ENCODE measurements at places on chromosomes 5 and 9.

DNA sequence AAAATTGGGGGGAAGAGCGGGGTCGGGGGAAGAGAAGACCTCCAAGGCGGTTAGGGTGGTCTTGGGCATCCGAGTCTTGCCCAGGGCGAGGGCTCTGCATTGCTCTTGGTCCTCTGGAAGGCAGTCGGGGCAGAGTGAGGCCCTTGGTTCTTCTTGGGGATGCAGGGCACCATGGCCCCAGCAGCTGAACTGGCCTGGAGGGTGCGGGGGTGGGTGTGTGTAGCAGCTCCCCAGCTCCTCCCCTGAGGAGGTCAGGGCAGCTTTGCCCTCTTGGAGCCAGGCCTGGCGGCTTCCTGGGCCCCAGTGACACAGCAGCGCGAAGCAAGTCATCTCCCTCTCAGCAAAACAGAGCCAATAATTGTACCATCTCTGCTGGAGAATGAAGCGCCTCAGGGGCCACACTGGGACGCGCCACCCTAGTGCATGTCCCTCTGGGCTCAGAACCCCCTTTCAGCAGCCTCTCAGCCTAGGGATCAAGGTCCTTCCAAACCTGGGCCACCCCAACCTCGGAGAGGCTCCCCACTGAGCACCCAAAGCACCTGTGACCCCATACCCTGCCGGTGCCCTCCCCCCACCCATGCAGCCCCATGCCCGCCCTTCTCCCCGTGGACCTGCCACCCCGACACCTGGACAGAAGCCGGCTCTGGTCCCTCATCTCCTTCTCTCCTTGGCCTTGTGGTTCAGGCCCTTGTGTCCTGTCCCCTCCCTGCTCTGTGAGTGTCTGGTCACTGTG lies 10.4 kb upstream of the RXRA start:
- DNase-seq = no peak

GRCh38 chr9:90019626-90020025 lies 414.8 kb downstream of the GADD45G start:
- DNase-seq = no peak

DNA sequence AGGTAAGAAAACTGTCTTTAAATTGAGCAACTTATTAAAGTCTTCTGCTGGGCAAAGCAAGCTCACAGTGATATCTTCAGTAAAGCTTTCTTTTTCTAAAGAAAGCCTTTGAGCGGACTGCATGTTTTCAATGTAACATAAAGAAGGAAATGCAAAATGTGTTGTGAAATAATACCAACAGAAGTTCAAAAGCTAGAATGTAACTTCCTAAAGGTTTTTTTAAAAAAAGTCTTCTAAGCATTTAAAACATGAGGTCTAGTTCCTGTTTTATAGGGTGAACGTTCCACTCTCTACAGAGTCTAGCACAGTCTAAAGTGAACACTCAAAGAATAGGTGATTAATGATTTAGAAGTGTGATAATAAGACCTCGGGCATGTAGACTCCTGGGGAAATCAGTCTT lies 62.9 kb downstream of the DENND1A start:
- DNase-seq = no peak

- no peak for DNase-seq
Observed at GRCh38 chr5:73740274-73740790, 114.3 kb downstream of the ARHGEF28 start.

- DNase-seq = no peak
Observed at GRCh38 chr5:35826554-35826953, 30.1 kb upstream of the IL7R start.

- no peak for DNase-seq
Observed at GRCh38 chr5:165185716-165186115, 1680.3 kb downstream of the MAT2B start.

DNA sequence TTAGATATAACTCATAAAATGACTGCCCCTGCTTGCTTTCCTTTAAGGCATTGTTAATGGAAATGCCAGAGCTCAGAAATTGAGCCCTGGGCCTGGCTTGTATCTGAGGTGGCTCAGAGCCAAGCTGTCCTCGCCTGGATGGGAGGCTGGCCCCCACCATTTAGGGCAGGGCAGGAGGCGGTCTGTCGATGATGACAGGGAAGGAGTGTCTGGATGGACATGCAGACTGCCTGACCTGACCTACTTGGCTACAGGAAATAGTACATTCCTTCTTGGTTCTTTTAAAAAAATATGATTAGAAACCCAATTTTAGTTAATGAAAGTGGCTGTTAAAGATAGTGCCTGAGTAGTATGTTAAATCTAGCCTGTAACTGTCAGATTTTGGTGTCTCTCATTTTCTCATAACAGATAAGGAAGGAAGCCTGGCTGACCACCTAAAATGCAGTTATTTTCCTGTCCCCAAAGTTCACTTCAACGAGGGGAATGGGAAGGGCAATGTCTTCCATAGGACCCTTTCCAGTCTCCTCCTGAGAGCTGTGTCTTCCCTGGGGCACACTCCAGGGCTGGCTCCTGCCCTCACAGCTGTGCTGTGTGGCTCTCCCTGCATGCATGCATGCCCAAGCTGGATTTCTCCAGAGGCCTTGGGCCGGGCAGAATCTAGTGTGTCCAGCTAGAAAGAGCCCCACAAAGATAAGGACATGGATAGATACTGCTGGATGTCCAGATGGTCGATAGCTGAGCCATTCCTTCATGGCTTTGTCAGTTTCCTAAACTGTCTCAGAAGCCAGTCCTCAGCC lies 42.3 kb downstream of the MACROH2A1 start:
- DNase-seq = no peak

DNA sequence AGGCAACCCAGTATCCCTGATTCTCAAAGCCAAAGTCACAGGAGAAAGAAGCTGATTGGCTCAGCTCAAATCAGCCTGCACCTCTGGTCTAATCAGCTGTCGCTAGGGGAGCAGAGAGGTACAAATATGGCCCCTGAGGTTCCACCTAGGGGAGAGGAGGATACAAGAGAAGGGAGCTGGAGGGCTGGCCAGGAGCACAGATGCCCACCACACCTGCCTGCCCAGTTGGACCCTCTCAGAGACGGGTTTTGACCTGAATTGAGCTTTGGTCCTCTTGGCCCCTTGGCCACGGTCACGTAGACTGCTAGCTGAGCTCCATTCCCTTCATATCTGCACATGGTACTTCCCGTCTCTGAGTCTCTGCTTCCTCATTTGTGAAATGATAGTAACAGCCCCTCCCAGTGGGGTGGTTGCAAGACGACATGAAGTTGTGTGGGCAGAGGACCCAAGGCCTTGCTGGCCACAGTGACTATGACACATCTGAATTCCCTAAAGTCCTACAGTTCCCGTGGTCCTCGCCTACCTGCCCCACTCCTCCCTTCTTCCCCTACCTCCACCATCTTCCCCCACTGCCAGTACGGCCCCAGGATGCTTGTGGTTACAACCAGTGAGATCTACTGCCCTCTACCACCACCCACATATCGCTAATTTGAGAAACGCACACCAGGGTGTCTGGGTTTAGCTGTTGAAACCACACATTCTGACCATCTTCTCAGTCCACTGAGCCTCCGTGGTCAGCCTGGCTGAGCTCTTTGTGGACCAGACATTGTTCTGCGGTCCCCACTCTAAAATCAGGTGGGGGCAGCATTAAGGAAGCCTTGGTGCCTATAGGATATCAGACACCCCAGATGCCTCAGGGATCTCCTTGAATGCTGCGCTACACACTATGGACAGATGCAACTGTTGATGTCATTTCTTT lies 60.3 kb upstream of the NEK6 start:
- no peak for DNase-seq

DNA sequence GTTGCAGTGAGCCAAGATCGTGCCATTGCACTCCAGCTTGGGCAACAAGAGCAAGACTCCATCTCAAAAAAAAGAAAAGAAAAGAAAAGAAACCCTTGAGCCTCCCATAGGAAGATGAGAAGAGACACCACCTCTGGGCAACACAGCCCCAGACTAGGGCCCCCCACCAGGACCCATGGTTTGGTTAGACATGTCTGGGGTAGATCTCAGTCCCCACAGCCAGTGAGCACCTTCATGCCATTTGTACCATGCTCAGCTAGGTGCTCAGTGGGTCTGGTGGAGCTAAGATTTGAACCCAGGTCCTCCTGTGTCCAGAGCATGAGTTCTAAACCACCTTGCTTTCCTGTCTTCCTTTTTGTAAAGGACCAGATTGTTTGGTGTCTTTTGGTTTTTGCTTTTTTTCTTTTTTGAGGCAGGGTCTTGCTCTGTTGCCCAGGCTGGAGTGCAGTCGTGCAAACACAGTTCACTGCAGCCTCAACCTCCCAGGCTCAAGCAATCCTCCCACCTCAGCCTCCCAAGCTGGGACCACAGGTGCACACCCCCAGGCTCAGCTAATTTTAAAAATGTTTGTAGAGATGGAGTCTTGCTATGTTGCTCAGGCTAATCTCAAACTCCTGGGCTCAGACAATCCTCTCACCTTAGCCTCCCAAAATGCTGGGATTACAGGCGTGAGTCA lies 11.7 kb downstream of the OLFML2A start:
- no peak for DNase-seq

GRCh38 chr5:111746791-111747190 lies 10.2 kb downstream of the NREP start:
- no peak for DNase-seq

DNA sequence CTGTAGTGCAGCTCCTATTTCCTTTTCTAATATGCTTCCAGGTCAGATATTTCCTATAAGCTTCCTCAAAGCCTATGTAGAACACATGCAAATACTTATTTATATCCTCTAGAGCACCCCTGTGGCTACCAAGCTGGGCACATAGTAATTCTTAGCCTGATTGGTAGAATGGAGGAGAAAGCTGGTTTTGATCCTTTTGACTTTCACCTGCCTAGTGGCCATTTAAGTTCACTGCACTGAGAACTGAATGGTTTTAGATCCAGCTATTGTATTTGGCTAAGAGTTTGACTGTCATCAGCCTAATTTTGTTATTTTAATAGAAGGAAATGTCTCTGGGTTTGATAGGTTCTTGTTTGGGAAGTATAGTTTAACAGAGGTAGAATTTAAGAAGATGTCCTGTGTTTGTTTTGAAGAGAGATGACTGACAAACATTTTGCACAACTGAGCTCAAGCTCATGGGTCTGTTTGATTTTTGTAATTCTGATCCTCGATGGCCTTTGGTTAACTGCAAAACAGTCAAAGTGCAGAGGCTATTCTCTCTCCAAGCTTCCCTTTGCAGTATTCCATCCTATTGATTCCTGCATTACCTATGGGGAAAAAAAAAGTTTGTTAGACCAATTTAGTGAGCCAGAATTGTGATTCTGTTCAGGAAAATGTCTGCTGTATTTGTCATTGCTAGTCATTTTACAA lies 85.4 kb downstream of the KCNN2 start:
- DNase-seq = no peak

DNA sequence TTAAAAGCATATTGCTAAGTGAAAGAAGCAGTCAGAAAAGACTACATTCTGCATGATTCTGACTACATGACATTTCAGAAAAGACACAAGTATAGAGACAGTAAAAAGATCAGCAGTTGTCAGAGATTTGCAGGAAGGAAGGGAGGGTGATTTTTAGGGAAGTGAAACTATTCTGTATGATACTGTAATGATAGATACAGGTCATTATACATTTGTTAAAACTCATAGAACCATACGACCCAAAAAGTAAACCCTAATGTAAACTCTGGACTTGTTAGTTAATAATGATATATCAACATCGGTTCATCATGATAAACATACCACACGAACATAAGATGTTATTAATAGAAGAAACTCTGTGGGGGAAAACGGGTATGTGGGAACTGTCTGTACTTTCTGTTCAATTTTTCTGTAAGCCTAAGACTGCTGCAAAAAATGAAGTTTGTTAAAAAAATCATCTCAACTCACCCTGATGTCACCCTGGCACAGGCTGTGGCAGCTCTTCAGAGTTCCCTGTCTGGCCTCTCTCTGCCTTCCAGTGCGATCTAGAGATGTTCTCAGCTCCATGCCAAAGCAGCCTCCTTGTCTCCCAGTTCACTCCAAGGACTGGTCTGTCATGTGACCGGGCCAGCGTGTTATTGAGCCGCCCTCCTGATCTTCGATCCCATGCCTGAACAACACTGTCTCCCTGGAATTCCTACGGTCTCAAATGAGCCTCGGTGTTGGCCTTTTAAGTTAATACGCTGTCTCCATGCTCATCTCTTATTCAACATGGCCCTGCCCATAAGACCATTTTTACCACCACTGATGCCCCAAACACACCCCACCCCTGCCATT lies 35.4 kb downstream of the PRLR start:
- DNase-seq = no peak

DNA sequence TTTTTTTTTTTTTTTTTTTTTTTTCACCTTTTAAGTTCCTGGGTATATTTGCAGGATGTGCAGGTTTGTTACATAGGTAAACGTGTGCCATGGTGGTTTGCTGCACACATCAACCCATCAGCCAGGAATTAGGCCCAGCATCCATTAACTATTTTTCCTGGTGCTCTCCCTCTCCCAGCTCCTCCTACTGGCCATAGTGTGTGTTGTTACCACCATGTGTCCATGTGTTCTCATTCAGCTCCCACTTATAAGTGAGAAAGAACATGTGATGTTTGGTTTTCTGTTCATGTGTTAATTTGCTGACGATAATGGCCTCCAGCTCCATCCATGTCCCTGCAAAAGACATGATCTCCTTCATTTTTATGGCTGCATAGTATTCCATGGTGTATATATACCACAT lies 350.5 kb downstream of the MAN2A1 start:
- no peak for DNase-seq

GRCh38 chr9:23554686-23555085 lies 271.4 kb downstream of the ELAVL2 start:
- DNase-seq = no peak

GRCh38 chr9:135734616-135735144 lies 32.7 kb downstream of the KCNT1 start:
- no peak for DNase-seq

- no peak for DNase-seq
Observed at GRCh38 chr9:134440636-134441226, 114.5 kb downstream of the RXRA start.

DNA sequence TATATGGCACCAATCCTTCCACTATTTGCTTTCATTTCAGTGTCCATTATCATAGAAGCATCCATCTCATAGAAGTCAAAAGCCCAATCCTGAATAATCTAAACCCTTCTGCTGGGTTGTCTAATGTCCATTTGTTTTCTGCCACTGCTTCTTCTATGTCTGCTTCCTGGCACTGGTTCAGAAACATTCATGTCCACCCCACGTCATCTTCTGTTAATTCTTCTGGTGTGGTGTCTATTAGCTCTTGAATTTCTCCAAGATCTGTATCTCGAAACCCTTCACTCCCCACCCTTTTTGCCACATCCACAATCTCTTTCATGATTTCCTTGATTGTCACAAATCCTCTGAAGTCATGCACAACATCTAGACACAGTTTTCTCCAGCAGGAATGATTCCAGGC lies 23.2 kb upstream of the GOLGA1 start:
- no peak for DNase-seq

DNA sequence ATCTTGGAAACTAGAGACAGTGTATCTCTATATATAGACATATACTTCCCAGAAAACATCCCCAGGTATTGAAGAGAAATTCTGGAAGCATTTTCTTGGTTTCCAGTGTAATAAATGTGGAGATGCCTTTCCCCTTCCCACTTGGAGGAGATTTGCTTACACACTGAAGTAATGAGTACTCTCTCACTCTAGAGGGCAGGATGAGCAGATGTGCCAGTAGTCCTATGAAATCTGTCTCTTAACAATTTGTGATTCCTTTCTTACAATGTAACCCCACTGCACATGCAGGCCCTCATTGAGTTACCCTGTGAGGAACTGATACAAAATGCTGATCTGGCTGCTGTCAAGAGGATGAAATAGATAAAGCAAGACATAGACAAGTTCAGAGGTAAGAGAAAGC lies 567.2 kb downstream of the SLCO4C1 start:
- DNase-seq = no peak
